Activated naive CD4-positive, alpha-beta T cell treated with anti-CD3 and anti-CD28 coated beads, Interleukin-2, amount 50 U/mL, for 16 hours (primary cell): ENCODE measurements at places on chromosomes 1 and 21.

DNA sequence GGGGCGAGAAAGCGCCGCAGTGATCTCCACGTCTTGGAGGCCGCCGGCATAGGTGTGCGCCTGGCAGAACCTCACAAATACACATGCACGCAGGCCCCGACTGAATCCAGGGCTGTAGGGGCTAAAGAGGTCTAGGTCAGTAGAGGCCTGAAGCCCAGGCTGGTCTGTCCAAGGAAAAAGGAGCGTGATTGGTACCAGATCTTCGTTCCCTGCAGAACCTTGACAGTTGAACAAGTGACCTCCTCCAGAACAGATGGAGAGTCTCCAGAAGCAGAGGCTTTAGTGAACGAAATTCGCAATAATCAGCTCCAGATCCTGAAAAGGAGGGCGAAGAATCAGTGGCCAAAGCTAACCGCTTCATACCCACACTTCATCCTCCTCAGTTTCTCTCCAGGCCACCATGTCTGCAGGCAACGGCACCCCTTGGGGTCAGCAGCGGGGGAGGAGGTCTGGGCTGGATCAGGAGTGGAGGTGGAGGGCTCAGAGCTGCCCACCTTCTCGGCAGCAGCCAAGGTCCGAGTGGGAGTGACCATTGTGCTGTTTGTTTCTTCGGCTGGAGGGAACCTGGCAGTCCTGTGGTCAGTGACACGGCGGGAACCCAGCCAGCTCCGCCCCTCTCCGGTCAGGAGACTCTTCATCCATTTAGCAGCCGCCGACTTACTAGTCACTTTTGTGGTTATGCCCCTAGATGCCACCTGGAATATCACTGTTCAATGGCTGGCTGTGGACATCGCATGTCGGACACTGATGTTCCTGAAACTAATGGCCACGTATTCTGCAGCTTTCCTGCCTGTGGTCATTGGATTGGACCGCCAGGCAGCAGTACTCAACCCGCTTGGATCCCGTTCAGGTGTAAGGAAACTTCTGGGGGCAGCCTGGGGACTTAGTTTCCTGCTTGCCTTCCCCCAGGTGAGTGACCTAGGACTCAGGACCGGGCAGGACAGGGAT, 749 bp upstream of the PEX11B start:
- no peak for DNase-seq

DNA sequence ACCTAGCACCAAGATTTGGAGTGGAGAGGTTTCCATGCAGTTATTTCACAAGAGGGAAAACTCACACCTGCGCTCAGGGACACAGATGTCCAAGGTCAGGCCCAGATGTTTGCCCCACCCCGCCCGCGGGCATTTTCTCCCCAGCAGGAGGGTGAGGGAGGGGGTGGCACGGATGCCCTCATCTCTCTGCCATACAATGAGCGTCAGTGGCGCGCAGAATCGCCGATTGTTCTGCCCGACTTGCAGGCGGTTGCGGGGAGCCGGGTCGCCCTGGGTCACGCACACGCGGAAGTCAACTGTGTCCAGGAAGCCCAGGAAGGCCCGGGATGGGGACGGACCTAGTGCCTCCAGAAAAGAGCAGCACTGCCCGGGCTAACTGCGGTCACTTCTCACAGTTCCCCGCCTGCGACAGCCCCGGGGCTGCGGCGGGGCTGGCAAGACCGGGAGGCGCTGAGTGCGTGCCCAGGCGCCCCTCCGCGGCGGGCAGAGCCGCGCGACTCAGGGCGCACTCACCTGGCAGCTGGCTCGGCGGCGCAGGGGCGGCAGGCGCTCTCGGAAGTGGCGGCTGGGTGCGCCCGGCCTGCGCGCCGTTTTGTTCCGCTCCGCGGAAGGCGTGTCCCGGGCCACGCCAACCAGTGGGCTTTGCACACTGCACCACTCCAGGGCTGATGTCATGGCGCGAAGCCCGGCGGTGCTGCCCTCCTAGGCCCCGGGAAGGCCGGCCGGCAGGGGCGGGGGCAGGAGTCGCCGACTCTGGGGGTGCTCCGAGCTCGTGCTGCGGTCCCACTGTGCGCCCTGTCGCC, at the start of gene CSRP1:
CSRP1 (minus strand) TSS at position 567 of the 803 bp plus-strand sequence. CDS start 10,820 bp downstream, outside the sequence.
- DNase-seq, result peak; percentile 86

GRCh38 chr1:64574301-64574700, 104.4 kb downstream of the CACHD1 start:
- no peak for DNase-seq

- DNase-seq, result no peak
These were observed 6.0 kb downstream of the FCRLB start for GRCh38 chr1:161727256-161727924.

- no peak for DNase-seq
These were observed 111.1 kb downstream of the CASZ1 start for GRCh38 chr1:10685196-10685807.

DNA sequence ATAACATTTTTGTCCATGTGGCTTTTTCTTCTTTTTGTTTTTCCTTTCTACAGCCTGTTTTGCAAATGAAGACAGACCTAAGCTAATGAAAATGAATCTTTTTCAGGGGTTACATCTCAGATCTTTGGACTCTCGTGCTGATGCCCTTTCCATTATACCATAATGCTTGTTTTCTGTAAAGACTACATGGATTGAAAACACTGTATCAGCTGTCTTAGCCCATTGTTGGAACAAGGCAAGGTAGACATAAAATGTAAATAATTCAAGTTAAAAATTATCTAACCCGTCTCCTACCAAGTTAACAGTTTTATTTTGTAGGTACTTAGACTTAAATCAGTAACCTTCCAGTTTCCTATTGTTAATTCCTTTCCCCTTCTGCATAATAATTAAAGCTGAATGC, 44.9 kb downstream of the RPRD2 start:
- no peak for DNase-seq

DNA sequence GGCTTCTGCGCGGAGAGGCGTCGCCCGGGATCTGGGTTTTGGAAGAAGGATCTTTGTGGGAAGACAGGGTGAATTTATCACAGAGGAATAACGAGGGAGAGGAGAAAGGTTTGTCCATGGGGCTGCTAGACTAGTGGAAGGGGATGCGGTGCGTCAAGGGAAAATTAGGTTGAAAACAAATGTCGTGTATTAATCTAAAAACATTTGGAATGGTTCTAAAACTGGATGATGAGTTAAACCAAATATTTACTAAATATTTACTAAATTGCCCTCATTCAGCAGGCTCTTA, 647 bp downstream of the RO60 start:
- DNase-seq, result no peak
